ENCODE measurements at places on chromosomes 3 and 15. TPM values are rescaled to one million over a fixed set of nuclear protein-coding genes. Genes with fewer than 3 reads are reported as not detected.

- DNase-seq: no peak
Observed at GRCh38 chr3:141330235-141330634, 38.1 kb upstream of the ZBTB38 start.

- no peak for DNase-seq
Observed at GRCh38 chr3:99674086-99674789, 35.8 kb downstream of the COL8A1 start.

DNA sequence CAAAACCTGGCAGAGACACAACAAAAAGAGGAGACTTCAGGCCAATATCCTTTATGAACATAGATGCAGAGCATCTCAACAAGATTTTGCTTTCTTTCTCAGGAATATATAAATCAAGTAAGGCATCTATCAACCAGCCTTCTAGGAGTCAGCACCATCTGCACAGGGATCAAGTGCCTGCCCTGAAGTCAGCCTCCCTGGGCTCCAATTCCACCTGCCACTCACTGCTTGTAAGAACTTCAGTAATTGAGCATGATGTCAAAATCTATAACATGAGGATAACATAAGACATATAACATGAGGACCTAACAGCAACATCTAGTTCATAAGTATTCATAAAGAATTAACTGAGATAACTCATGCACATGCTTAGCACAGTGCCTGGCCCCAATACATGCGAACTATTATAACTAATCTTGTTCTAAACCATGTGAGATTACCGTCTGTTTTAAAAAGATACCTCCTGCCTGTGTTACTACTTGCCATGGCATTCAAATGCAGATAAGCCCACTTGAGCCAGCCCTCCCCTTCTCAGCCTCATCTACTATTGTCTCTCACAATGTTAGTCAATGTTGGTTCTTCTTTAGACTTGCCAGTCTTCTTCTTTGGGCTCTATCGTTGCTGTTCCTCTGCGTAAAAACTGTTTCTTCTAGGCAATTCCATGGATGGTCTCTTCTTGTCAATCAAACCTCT lies 91.6 kb downstream of the PLD1 start:
- DNase-seq: no peak

DNA sequence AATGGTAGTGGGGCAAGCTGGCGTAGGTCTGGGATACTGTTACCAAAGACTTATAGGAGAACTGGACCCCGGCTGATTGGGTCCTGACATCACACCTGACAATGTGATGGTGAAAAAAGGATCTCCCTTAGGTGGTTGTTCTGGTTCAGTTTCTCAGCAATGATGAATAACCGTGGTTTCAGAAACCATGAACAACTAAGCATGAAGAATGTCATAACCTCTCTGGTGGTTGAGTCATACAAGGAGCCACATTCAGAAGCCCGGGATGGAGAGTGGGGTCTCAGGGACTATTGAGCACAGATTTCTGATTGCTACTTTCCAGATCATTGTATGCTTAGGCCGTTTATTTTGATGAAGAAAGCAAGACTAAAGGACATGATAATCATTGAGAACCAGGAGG lies 17.4 kb downstream of the GPR160 start:
- peak; percentile 50 for DNase-seq

DNA sequence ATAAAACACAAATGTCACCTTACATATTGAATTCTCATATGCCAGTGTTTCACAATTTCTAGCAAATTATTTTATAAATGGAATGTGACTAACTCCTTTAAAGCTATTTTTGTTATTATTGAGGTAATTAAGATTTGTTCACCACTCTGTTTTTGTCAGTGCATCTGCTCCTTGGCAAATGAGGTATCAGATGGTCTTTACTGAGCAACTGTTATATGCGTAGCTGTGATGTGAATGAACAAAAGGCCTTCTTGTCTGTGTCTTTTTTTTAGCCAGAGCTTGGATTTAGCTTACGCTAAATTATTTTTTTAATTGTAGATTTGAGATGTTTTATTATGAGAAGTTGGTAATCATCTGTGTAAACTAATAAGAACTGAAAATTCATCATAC lies 125.3 kb downstream of the IL5RA start:
- DNase-seq: no peak

- DNase-seq: no peak
Observed at GRCh38 chr3:107524326-107524840, 1.6 kb downstream of the BBX start.

POPDC2 gene
- 2.1 TPM for total RNA-seq

PEX5L gene
- not detected for total RNA-seq

OR5K3 gene
- not detected for total RNA-seq

MEX3B gene
- total RNA-seq: 0.67 TPM
